IMR-90 (cell line): ENCODE measurements at places on chromosomes 3 and 15. TPM values are rescaled to one million over a fixed set of nuclear protein-coding genes. Genes with fewer than 3 reads are reported as not detected.

DNA sequence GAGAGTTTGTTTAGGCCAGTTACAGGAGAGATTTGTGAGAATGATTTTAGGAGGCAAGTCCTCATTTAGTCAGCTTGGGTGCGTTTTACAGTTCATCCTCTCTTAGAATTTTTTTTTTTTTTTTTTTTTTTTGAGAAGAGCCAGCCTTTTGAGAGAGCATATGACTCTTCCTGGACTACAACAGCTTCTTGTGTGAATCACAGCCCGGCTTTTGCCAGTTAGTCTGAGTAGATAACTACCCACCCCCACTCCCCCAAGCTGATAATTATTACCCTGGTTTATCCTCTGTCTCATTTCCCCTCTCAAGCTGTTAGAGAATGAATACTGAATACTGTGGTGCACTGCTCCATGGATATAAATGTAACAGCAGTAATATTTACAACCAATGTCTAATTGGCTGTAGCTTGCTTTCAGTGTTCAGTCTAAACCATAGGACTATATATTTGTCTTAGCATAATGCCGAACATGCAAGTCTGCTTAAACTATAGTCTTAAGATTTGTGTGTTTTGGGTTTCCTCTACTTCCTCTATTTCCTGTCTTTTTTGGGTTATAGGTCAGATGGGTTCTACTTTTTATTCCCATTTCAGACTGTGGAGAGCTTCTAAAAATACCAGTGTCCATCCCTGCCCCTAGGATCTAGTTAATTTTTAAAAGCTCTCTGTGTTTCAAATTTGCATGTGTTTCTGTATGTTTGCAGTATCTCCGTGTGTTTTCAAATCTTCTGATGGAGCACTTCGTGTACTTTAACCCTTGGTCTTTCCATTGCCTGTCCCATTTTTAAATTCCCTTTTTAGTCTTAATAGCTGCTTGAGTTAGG lies 8.0 kb downstream of the CHD2 start:
- peak; percentile 90 for DNase-seq

DNA sequence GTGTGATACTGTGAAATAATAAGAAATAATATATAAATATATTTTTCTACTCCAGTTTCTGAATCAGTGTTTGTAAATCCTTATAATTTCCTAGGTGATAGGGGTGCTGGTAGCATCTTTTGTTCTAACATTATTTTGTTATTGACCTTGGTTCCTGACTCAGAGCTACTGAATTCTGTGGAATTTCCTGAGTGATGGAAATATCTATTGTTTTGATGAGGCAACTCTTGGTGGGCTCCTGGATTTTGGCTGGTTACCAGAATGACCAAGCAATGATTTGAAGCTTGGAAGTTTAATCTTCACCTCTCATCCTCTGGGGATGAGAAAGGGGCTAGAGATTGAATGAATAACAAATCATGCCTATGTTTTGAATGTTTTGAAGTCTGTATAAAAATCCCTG lies 377.3 kb downstream of the LPP start:
- DNase-seq = peak; percentile 59

- no peak for DNase-seq
These were observed 326.6 kb upstream of the PROK2 start for GRCh38 chr3:72111265-72112205.

- no peak for DNase-seq
These were observed 12.4 kb upstream of the TTBK2 start for GRCh38 chr15:42932833-42933515.

GPR87 gene
- polyA plus RNA-seq = 0.26 TPM in 2 replicates

DNA sequence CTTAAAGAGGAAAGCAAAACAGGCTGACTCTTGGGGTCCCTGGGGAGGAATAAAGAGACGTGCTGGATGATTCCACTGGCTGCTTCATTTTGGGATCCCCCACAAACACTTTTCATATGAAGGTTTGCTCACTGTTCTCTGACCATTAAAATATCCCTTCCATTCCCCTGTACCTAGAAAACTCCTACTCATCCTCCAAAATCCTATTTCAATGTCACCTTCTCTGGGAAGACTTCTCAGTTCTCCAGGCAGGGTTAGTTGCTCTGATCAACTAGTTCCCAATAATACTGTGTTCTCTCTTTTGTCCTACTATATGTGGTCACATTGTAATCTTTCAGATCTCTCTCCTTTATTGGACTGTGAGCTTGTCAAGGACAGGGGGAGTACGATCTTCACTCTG lies 19.0 kb downstream of the LARP6 start:
- no peak for DNase-seq

GRCh38 chr3:147702509-147702908 lies 293.3 kb downstream of the ZIC1 start:
- DNase-seq = no peak

GRCh38 chr3:139732729-139733128 lies 55.0 kb upstream of the NMNAT3 start:
- no peak for DNase-seq

DNA sequence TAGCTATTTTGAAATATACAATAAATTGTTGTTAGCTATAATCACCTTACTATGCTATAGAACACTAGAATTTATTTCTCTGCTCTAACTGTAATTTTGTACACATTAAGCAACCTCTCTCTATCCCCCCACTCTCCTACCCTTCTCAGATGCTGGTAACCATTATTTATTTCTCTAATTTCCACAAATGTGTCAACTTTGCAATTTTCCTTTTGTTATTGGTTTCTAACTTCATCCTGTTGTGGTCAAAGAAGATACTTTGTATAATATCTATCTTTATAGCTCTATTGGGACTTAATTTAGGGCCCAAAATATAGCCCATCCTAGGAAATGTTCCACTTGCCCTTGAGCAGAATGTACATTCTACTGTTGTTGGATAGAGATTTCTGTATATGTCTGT lies 229.3 kb downstream of the SATB1 start:
- no peak for DNase-seq

DNA sequence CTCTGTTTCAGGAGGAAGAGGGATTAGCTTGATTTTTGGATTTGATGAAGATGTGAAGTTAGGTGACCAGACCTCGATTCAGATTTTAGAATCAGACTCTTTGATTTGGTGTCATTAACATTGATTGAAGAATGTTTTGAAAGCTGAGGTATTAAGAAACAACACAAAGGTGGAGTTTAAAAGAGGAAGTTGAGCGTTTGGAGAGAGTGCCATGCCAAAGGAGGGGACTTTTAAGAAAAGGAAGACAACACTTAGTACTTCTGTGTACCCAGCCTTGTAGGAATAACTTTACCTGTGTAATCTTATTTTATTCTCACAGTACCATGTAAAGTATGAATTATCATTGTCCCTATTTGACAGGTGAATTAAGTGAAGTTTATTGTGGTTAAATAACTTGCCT lies 34.4 kb downstream of the PPARG start:
- DNase-seq = no peak

GRCh38 chr15:89361451-89362202 lies 27.0 kb upstream of the POLG start:
- peak; percentile 52 for DNase-seq

REC114 gene
- polyA plus RNA-seq = not detected in 2 replicates

- DNase-seq = peak; percentile 83
These were observed 102.5 kb upstream of the PDZRN3 start for GRCh38 chr3:73727117-73727821.

C3orf85 gene
- not detected in 2 replicates for polyA plus RNA-seq

DNA sequence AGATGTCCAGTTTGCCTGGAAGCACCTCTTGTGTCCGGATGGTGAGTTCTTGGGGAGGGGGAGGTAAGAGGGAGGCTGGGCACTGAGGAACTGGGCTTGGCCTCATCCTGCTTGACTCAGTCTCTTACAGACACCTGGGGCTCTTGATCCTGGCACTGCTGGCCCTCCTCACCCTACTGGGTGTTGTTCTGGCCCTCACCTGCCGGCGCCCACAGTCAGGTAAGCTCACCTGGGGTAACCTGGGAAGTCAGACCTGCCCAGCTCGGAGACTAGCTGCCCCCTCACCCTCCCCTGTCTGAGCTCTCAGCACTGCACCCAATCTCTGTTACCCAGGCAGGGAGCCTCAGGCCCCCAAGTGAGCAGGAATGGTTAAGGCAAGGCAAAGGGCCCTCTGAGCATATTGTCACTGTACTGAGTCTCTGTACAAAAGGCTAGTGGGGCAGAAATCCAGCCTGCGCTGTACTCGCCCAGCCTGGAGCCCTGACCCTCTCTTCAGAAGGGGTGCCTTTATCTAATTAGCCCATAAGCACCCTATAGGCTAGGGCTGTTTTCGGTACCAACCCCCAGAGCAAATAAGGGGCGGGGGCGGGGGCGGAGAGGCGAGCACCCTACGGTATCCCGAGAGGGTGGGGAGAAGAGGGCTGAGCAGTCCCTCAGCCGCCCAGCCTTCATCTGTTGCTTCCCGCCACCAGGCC lies 2.2 kb upstream of the IL17RC start:
- DNase-seq = no peak

GRCh38 chr15:71508081-71508682 lies 302.2 kb upstream of the NR2E3 start:
- DNase-seq = no peak

- no peak for DNase-seq
These were observed 485.5 kb upstream of the SUCLG2 start for GRCh38 chr3:68139897-68140296.

MLF1 gene
- 3.8 and 4.7 TPM in 2 replicates for polyA plus RNA-seq

C3orf33 gene
- polyA plus RNA-seq = 0.90 and 1.2 TPM in 2 replicates

CACNA1D gene
- polyA plus RNA-seq = 0.07 TPM in 2 replicates

LYZL4 gene
- not detected in 2 replicates for polyA plus RNA-seq

GRCh38 chr3:43001094-43001553 lies 22.0 kb downstream of the GASK1A start:
- peak; percentile 85 for DNase-seq

GRCh38 chr15:76376029-76376428 lies 39.5 kb downstream of the ISL2 start:
- no peak for DNase-seq

CCRL2 gene
- polyA plus RNA-seq = 0.16 and 0.29 TPM in 2 replicates

NT5DC2 gene
- polyA plus RNA-seq = 200 and 228 TPM in 2 replicates

GRCh38 chr3:123876858-123877257 lies 7.3 kb downstream of the MYLK start:
- DNase-seq = no peak

SI gene
- not detected in 2 replicates for polyA plus RNA-seq

DNA sequence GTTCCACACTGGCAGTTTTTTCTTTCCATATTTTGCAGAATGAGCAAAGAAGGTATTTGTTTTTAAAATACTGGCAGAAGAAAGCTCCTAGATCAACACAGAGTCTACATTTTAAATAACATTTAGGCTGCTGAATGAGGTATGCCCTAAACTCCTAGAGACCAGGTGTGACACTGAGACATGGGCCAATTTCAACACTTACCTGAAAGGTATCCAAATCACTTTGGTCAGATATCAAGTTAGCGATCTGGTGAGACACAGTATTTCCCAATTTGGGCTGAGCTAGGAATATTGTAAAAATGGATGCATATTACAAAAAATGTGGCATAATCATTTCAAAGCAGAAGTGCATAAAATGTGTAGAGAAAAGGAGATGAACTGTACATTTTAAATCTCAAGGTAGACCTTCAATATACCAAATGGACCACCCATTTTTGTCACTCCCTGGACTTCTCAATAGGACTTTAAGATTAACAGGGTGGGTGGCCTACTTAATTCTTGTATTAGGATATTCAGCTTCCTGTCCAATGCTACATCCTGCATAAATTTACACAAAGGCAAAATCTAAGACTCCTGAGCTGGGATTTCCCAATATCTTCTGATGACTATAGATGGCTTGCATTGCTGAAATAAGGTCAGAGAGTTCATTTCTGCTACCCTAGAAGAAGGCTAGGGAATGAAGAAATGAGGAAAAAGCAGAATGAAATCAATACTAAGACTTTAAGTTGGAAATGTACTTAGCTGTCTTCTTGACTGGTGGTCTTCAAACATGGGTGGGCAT lies 487.8 kb downstream of the FOXP1 start:
- DNase-seq = peak; percentile 54

- peak; percentile 91 for DNase-seq
These were observed 76.6 kb downstream of the NEDD4 start for GRCh38 chr15:55916666-55917409.

GRCh38 chr15:75208501-75209288 lies 7.0 kb downstream of the C15orf39 start:
- no peak for DNase-seq

DNA sequence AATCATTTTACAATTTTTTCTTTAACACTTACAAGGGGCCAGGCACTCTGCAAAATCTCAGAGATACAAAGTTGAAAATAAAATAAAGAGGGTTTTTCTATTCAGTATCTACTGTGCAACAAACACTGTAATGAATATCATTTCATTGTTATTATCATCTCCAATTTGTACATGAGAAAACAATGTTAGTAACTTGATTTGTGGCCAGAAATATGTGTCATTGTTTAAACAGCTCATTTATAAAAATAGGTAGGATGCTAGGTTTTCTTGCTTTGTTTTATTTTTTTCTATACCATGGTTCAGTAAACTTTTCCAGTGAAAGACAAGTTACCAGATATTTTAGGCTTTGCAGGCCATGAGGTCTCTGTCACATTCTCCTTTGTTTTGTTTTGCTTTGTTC lies 318.1 kb upstream of the UBE2E2 start:
- no peak for DNase-seq

- no peak for DNase-seq
These were observed 222.1 kb downstream of the FHIT start for GRCh38 chr3:61029194-61029593.

GOLGA8R gene
- 0.46 and 1.4 TPM in 2 replicates for polyA plus RNA-seq

DNA sequence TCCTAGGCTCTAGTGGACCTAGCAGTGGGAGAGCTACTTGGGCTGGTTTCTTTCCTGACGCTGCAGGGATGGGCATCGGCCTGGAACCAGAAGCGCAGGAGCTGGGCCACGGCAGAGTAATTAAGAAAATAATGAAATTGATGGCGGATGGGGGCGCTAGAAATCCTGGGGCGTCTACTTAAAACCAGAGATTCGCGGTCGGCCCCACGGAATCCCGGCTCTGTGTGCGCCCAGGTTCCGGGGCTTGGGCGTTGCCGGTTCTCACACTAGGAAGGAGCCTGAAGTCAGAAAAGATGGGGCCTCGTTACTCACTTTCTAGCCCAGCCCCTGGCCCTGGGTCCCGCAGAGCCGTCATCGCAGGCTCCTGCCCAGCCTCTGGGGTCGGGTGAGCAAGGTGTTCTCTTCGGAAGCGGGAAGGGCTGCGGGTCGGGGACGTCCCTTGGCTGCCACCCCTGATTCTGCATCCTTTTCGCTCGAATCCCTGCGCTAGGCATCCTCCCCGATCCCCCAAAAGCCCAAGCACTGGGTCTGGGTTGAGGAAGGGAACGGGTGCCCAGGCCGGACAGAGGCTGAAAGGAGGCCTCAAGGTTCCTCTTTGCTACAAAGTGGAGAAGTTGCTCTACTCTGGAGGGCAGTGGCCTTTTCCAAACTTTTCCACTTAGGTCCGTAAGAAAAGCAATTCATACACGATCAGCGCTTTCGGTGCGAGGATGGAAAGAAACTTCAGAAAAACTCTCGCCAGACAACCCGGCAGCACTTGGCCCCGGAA lies 6.1 kb downstream of the SOX14 start:
- no peak for DNase-seq

DNA sequence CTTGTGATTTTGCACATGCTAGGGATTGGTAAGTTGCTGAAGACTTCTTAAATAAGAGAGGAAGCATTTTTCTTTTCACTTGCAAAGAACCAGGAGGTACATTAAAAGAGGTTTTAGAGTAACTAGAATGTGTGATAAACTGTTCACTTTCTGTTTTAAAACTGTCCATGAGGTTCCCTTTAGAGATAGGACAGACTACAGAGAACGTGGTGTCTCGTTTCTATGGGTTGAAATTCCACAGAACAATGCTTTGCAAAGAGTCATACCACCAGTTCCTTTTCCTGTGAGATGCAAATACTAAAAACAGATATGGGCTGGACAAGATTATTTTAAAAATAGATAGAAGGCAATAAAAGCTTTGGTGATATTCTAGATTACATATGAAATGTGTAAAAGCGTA lies 372.8 kb downstream of the TIGIT start:
- DNase-seq = no peak

FAM3D gene
- not detected in 2 replicates for polyA plus RNA-seq

FOXB1 gene
- not detected in 2 replicates for polyA plus RNA-seq

RBPMS2 gene
- polyA plus RNA-seq = 2.3 and 2.8 TPM in 2 replicates

GRCh38 chr3:174120997-174121396 lies 723.5 kb downstream of the NLGN1 start:
- DNase-seq = no peak
